ENCODE measurements at places on chromosomes 2 and 18.

DNA sequence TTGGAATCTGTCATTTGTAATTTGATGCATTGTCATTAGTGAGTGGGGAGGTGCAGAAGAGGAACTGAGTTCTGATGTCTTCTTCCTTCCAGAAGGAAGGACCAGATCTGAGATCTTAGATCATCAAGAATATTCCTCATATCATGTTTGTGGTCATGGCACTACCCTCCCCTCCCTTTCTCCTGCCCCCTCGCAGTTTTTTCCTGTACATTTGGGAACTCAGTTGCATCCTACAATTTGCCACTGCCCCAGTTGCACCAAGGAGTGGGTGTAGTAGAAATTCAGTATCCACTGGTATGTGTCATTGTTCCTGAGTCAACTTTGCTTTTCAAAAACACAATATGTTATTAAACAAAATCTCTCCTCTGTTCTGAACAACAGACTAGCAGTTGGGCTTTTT, 26.6 kb upstream of the ACVR1 start:
- no peak for DNase-seq

DNA sequence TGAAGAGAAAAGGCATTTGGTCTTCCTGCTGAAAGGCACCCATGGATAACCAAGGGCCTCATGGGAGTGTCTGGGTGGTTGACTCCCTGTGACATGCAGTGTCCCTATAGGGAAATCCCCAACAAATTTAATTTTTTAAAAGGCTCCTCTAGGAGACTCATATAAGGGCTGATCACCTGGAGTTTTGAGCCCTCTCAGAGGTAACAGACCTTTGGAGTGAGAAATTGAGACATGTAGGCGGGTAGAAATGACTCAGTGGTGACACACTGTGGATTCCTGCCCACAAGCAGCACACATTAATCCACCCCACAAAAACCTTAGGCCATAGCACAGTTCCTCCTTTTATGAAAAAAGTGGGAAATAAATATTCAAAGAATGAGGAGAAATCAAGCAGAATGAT, 557.0 kb upstream of the CNTNAP5 start:
- DNase-seq, result no peak

DNA sequence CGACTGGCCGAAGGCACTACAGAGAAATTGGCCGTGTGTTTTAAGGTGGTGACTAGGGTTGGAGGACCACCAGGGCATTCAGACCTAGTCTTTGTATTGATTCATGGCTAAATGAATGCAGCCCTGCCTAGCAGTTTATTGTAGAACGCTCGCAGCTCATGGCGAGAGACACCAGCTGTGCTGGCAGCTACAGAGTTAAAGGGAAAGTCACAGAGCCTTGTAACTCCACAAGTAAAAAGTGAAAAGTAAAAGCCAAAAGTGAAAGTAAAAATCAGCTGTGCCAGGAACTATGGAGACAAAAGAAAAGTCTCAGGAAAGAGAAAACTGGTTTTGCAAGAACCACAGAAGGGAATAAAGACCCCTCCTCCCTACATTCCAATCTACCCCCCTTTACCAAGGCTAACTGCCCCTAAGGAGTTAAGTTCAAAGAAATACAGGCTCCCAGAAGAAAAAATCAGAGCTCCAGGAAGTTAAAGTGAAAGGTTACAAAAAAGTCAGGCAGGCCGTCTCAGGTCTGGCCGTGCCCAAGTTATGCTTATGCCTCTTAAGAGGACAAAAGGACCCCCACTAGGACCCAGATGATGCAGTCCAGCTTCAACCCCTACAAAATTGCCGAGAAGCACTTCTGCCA, 46.4 kb upstream of the SELENOI start:
- no peak for DNase-seq

GRCh38 chr2:96797066-96797625, 18.9 kb upstream of the CNNM3 start:
- DNase-seq, result no peak

DNA sequence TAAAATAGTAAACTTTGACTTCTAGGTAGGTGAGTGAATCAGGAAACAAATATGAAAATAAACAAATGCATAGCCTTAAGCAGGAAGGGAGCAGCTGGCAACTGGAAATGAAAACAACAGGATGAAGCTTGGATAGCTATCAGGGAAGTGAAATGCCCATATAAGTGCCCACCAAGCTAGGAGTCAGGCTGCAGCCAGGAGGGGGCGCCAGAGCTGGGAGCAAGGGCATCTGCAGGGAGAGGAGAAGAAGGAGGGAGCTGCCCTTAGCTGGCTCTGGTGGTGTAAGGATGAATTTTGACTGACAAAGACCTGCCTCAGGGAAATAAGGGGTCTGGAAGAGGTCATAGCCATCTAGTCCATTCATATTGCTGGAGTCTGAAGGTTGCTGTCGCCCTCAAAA, 298.3 kb downstream of the TDRD15 start:
- no peak for DNase-seq

- no peak for DNase-seq
Measured at GRCh38 chr18:54690198-54690597, 99.2 kb downstream of the DYNAP start.

DNA sequence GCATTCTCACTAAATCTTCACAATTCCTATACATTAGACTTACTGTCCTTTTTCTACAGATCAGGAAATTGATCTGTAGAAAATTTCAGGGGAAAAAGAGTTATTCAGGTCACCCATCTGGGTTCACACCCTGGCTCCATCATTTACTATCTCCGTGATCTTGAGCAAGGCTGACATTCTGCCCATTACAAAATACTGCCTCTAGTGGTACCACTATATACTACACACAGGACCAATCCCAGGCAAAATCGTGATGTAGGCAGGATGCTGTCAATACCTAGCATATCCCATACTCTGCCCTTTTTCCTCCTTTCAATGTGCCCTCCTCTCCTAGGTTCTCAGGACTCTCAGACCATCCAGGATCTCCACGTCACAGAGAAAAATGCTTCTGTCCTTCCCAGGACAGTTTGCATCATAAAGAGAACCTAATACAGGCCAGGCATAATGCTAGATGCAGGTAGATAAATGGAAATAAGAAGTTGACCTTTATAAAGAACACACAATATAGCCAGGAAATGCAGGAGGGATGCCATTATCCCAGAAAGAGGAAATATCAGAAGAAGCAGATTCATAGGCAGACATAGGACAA, 101.9 kb downstream of the CDH20 start:
- no peak for DNase-seq

DNA sequence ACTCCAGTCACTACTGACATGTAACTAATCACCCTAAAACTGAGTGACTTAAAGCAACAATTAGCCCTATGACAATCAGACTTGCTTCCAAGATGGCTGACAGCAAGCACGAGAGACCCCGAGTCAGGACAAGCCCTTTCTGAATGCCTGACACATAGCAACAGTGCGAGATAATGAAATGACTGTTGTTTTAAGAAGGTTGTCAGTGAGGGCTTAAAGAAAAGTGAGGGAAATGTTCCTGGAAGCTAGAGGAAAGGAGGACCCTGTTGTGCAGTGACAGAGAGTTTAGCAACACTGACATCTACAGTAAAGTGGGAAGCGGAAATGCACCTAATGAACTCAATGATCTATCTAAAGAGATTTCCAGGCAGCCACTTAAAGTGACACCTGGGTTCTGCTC, 163.1 kb downstream of the STK39 start:
- DNase-seq, result no peak

DNA sequence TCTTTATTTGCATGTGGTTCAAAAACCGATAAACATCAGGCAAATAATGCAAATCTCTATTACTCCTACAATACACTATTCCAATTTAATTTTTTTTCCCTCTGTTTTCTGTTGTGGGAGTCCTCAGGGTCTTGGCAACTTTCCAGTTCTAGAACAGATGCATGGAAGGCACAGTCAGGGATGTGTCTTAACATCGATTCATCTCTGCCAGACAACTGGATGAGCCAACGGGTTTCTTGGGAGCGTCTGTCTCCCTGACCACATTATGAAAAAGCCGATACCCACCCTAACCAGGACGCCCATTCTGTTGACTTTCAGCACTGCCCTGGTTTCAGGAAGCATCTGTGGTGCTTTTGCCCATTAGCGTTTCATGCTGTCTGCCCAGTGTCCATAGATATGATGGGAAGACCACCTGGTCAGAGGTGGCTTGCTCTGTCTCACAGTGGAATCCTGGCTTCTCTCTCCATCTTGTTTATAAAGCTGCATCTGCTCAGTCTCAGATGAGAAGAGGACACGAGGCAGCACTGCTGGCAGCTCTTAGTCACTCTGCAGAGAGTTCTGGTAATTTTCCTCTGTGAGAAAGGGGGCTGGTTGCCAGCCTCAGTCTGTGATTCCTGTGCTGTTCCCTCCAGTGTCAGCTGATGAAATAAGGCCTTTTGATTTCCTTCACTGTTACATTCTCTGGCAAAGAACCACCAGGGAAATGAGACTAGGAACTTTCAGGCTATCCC, 57.9 kb upstream of the KCNE4 start:
- no peak for DNase-seq

- no peak for DNase-seq
Measured at GRCh38 chr2:62740221-62740620, 34.7 kb downstream of the EHBP1 start.

- DNase-seq, result no peak
Measured at GRCh38 chr2:160859096-160859495, 301.1 kb upstream of the TANK start.

- no peak for DNase-seq
Measured at GRCh38 chr2:207282916-207283315, 117.2 kb upstream of the KLF7 start.

DNA sequence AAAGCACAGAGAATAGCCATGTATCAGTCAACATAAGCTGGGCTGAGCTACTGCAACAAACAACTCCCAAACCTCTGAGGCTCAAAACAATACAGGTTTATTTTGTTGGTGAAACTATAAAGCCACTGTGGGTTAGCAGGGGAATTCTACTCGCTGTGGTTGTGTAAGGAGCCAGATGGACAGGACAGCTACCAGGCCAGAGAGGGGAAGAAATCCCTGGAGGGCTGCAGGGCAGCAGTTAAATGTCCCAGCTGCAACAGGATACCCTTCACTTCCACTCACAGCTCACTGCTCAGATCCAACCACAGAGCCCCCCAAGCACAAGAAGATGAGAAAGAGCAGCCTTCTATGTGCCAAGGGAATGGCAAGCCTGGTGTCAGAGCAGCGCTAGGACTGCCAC, 245.9 kb upstream of the RAB6C start:
- DNase-seq, result no peak

DNA sequence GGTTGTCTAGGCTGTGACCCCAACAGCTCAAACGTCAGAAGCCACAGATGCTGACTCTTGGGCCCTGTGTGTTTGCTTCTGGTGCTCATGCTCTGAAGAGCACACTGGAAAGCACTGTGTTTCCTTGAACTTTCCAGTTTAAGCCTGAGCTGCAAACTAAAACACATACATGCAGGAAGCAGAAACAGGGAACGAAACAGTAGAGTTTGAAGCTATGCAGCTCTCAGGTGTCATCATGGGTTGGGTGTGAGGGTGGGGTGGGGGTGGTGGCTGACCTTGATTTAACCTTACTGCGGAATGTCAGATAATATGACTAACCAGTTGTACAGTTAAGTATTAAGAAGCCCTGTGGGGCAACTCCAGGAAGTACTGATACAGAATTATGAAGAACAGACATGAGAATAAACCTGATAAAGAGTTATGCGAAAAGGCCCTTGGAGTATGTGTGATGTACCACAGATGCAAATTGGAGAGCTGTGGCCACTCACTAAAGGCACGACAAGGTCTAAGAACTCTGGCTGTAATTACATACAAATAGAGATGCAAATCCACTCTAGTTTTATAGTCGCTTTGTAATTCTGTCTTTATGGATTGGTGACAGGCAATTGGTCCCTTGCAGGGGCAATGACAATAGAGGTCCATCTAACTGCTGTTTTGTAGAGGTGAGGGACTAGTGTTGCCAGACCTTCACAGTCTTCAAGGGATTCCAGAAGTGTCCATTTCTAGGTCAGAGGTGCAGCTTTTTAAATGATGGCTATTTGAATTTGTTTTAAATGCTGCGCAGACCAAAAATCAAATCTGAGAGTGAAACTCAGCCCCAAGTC, 273.1 kb downstream of the NAPG start:
- no peak for DNase-seq

- peak; percentile 37 for DNase-seq
Measured at GRCh38 chr18:5057386-5058348, 139.4 kb downstream of the AKAIN1 start.

DNA sequence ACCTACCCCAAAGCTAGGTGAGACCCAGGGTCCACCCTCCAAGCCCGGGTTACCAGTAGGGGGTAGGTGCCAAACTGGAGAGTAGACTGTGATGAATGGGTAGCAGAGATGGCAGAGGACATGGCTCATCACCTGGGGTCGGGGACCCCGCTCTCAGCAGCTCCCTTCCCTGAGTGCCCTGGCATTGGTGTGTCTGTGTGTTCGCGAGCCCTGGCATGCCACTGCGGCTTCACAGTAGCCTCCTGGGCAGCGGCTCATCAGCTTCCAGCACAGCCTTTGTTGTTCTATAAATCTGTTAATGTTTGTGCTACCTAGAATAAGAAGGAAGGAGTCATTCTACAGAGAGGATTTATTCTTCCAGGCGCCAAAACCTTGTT, 62.6 kb upstream of the ALPP start:
- DNase-seq, result no peak

- no peak for DNase-seq
Measured at GRCh38 chr2:226622484-226622883, 177.1 kb downstream of the IRS1 start.

GRCh38 chr2:173880561-173880960, 84.6 kb downstream of the SP3 start:
- no peak for DNase-seq

DNA sequence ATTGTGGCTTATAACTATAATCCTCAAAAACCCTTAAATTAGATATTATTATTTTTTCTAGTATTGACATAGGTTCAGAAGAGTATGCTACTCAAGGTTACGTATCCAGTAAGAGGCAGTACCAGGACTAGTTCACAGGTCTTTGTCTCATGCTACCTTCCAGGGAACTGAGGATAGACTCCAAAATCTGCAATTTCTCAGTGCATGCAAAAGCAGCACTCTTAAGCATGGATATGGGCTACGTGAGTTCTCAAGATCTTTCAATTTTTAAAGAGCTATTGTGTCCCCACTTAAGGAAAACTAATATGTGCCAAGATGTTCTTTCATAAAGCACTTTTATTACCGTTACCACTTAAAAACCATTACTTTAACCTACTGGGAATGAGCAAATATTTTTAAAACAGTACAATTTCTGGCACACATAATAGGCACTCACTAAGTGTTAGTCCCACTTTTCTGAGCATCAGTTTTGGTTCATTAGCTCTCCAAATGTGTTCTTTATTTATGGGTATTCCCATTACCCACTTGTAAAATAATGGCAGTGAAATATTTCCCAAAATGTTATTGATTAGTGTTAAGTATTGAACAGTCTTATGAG, 113.8 kb upstream of the TTN start:
- DNase-seq, result no peak
